ENCODE measurements at places on chromosomes 4 and X.

GRCh38 chr4:159358226-159358625 is 255.3 kb downstream of the RAPGEF2 start:
- no peak for DNase-seq

- no peak for DNase-seq
Measured at GRCh38 chr4:113071274-113071673, 21.8 kb downstream of the ANK2 start.

DNA sequence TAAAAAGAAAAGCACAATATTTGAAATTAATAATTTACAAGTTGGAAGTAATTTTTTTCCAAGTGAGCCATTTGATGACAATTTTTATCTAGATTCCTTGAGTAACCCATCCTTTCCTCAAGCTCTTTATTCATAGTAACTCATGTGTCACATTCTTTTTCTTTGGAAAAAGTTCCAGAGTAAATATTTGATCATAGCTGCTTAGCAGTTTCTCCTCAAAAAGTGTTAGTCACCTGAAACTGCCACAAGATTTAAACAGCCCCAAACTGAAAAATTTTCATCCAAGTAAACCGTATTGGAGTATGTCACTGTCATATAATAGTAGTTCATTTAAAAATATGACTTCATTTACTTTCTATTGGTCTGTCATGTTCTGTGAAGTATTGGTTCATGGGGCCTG is 94.6 kb upstream of the CASK start:
- DNase-seq = no peak

DNA sequence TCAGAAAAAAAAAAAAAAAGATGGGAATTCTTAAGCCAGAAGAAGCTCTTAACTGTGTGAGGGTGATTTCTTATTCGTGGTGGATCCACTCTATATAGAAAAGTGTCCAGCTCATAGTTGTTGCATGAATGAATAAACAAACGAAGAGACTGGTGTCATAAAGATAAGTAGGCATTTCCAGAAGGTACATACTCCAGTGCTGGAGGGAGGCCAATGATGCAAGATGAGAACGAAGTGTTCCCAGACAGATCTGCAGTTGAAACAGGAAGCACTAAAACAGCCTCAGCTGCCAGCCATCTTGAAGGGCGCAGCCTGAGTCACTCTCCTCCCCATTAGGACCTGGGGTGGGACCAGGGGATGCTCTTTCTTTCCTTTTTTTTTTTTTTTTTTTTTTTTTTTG is 47.4 kb upstream of the HOPX start:
- DNase-seq = peak; percentile 78

DNA sequence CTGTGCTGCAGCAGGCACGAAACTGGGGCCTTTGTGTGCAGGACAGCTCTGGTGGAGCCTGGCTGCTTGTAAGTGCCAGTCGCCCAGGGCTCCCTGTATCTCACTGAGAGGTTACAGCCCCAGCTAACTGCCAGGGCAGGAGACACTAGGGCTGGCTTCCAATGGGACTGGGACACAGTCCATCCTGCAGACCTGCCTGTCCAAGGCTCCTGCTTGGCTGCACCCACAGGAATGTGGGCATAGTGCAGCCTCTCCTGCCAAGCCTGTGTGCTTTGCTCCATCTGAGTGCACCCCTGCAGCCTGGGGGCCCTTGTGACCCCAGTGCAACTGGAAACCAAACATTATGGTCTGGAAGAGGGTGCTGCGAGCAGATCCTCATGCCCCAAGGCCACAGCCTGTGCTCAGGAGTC is 144.0 kb downstream of the ADAM29 start:
- no peak for DNase-seq

DNA sequence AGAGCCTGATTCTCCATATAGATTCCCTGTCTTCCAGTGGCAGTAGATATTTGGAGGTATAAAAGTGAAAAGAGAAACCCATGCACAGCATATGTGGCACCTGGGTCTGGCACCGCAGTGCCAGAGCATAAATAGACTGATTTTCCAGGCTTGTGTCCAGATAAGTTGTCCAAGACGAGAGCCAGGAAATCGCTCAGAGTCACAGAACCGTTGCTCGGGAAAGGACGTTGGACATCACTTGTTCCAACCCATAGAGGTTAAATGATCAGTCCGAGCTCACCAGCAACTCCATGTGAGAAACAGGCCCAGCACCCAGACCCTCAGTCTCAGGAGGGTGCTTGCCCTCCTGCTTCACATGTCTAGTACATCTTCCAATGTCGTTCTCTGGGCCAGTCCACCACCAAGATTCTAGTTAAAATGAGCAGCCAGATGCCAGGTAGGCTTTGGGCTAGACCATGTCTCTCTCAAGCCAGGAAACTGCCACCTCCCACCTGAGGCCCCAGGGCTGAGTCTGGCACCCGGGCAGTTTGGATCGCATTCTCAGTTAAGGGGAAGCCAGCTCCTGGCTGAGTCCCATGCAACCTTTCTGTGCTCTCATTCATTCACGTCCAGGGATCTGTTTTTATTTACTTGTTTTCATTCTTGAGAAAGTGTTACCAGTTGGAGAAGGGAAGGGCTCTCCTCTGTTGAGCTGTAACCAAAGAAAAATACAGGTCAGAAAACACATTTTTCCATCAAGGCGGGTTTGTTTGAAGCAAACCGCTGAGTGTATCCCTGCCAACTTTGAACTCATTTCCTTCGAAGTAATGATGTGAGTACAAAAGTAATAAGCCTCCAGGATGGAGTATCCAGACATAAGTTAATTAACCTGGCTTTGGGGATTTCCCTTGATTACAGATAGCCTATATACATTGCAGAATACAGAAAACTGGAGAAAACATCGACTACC is 91.7 kb downstream of the PHOX2B start:
- DNase-seq = no peak

- no peak for DNase-seq
Measured at GRCh38 chrX:30039768-30040167, 175.6 kb upstream of the MAGEB2 start.

DNA sequence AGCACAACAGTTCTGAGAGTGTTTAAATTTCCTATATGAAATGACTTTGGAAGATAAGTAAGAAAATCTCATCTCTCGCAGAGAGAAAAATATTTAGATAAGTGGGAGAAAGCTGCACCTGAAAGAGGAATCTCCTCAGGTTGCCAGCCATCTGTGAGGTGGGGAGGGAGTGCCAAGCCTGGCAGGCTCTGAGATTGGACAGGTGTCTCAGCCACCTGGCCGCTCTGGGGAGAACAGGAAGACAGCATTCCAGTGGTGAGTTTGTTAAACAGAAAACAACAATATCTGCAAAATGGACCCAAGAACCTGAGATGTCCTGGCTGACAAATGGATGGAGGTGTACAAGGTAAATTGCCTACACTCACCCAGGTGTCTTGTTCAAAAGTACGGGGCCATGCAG is 31.3 kb downstream of the EMCN start:
- DNase-seq = no peak

- DNase-seq = no peak
Measured at GRCh38 chr4:3438847-3439180, 3.0 kb upstream of the HGFAC start.

GRCh38 chr4:53101191-53101581 is 239.1 kb downstream of the RASL11B start:
- DNase-seq = no peak

Data from NCI-H345 (cell line).